ENCODE measurements at places on chromosomes 7 and 10. TPM values are rescaled to one million over a fixed set of nuclear protein-coding genes. Genes with fewer than 3 reads are reported as not detected.

Gene DCLRE1A
- 6.1 TPM for total RNA-seq

Gene ADAM12
- 0.98 TPM for total RNA-seq

Gene COL26A1
- total RNA-seq: 0.58 TPM

Gene BTRC
- total RNA-seq: 18.2 TPM

Gene KIF20B
- total RNA-seq: 5.1 TPM

Gene PRSS2
- not detected for total RNA-seq

Gene AKR1D1
- not detected for total RNA-seq

Gene LLCFC1
- not detected for total RNA-seq

Gene SCART1
- 2.6 TPM for total RNA-seq

Gene ICA1
- total RNA-seq: 27.0 TPM

Gene SPDYE2B
- not detected for total RNA-seq

Gene HOXA9
- 1.2 TPM for total RNA-seq

Gene NEUROD6
- total RNA-seq: not detected

Gene AASS
- total RNA-seq: 35.6 TPM

Gene PRRT4
- total RNA-seq: 0.26 TPM

Gene TMEM130
- 20.0 TPM for total RNA-seq

Gene CCT6A
- 76.2 TPM for total RNA-seq

Gene CPA2
- not detected for total RNA-seq

Gene TAS2R41
- not detected for total RNA-seq

Gene SPDYE11
- not detected for total RNA-seq

Gene HOXA10
- 0.38 TPM for total RNA-seq

Gene ZNF804B
- not detected for total RNA-seq

Gene WDFY4
- total RNA-seq: 26.5 TPM

Gene NAT16
- total RNA-seq: not detected

Gene PYROXD2
- total RNA-seq: 13.0 TPM

Gene ATXN7L1
- total RNA-seq: 12.9 TPM

Gene GNAT3
- total RNA-seq: not detected

Gene ZNF438
- total RNA-seq: 14.4 TPM

Gene ATRNL1
- 0.93 TPM for total RNA-seq

Gene OPN1SW
- total RNA-seq: not detected

Gene FEZF1
- not detected for total RNA-seq

Gene GDF2
- not detected for total RNA-seq

Gene PRKG1
- total RNA-seq: 30.0 TPM

Gene CDC14C
- not detected for total RNA-seq

Gene GPR141
- total RNA-seq: 4.0 TPM

Gene BTBD16
- 0.35 TPM for total RNA-seq

Gene PNLIP
- not detected for total RNA-seq

Gene RAPGEF5
- 139 TPM for total RNA-seq

Gene OR2A5
- total RNA-seq: not detected

Gene SPDYE5
- total RNA-seq: not detected

Gene CLIP2
- total RNA-seq: 24.3 TPM

Gene EXOC6
- 24.9 TPM for total RNA-seq

Gene PAPOLB
- total RNA-seq: 0.38 TPM

Gene TRIM73
- 4.4 TPM for total RNA-seq

Gene DNAJC2
- 19.5 TPM for total RNA-seq

Gene EPHA1
- total RNA-seq: 13.9 TPM

Gene GPR15LG
- total RNA-seq: not detected

Gene NKX1-2
- not detected for total RNA-seq

Gene ZNF511
- 42.8 TPM for total RNA-seq

Gene NXPH1
- not detected for total RNA-seq

Gene TCAF2
- 4.4 TPM for total RNA-seq

Gene TAS2R3
- 1.6 TPM for total RNA-seq

Gene SYCE1
- 0.87 TPM for total RNA-seq

Gene VPS37D
- 1.4 TPM for total RNA-seq

Gene PLCE1
- total RNA-seq: 14.3 TPM

All from upper lobe of right lung (tissue), 1 donor.